Activated T-cell treated with anti-CD3 and anti-CD28 coated beads for 48 hours (primary cell): ENCODE measurements at places on chromosomes 4 and X.

- DNase-seq: no peak
Observed at GRCh38 chr4:124526769-124527168, 185.8 kb downstream of the ANKRD50 start.

- DNase-seq: no peak
Observed at GRCh38 chr4:121375262-121375661, 5.6 kb downstream of the QRFPR start.

DNA sequence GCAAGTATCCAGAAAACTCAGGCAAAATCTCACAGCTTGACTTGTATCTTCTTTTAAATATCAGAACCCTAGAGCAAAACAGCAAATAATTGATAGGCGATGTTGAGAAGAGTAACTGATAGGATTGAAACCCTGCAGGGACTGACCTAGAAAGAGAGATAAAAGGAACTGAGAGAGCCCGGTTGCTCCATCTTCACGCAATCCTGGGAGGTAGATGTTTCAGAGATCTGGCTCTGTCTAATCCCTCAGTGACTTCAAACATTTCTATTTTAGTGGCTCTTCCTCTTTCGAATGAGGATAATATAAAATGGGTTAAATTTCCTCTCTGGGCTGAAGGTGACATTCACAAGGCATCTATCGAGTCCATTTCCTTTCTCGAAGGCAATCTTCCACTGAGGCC lies 39.3 kb upstream of the RPL34 start:
- DNase-seq: no peak

DNA sequence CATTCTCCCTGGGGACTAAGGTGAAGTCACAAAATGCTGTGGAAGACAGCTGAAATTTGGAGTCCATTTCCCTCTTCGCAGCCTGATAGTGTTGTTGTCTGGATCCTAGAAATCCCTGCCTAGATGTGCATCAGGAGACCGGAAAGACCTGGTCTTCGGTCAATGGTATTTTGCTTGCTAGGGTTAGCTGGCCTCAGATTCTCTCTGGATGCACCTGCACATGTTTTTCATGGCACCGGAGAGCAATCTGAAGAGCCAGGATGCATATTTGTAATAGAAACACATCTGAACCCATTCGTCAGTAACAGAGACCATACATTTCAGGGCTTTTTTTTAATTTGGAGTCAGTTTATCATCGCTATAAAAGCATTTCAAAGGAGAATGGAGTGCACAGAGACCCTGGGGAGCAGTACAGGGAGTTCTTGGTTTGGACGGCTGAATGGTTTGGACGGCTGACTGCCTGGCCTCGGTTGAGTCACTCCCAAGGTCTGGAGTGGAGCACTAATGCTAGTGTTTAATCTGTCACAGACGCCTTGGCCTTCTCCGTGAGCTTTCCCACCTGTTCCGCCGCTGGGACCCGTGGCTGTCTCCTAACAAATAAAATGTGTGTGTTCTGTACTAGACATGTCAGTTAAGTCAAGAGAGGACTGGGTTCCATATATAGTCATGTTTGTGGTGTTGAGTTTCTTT lies 7.5 kb upstream of the PDLIM3 start:
- no peak for DNase-seq
